ENCODE measurements at places on chromosomes 7 and 10.

- no peak for DNase-seq
Measured at GRCh38 chr7:117666031-117666430, 186.2 kb downstream of the CFTR start.

- DNase-seq = no peak
Measured at GRCh38 chr10:4315551-4315950, 510.5 kb upstream of the AKR1E2 start.

GRCh38 chr7:4109481-4110110 is 572.5 kb upstream of the FOXK1 start:
- no peak for DNase-seq

- DNase-seq = no peak
Measured at GRCh38 chr10:73246322-73246645, 771 bp downstream of the DNAJC9 start.

DNA sequence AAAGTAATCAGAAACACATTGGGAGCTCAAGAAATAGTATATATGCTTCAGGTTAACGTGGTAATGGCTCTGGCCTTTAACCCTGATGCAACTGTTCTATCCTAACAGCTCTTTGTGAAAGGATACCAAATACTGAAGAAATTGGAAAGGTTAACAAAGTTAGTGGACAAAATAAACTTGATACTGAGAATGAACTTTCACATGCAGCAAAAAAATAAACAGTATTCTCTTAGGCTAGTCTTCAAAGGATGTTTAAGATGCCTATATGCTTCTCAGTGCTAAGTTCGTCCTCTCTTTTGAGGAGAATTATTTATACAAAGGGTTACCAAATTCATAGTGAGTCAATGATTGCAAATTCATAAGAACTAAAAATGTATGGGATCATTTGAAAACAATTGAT is 256.2 kb upstream of the FERD3L start:
- no peak for DNase-seq

DNA sequence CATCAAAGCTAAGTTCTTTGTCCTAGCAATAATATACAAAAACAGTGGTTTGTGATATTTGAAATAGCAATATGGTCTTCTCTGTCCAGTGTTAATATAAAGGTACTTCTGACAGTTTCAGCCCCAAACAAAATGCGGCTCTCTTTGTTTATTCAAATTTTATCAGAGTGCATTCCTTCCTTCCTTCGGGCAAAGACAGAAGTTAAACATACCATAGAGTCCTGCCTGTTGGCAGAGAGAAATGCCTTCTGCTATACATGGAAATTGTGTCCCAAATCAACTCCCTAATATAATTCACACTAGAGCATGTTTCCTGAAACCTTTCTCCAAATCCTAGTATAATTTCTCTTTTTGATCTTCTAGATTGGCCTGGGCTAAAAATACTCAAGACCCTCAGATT is 21.2 kb upstream of the ATE1 start:
- DNase-seq = no peak

GRCh38 chr7:77958436-77958835 is 159.9 kb downstream of the PHTF2 start:
- no peak for DNase-seq

DNA sequence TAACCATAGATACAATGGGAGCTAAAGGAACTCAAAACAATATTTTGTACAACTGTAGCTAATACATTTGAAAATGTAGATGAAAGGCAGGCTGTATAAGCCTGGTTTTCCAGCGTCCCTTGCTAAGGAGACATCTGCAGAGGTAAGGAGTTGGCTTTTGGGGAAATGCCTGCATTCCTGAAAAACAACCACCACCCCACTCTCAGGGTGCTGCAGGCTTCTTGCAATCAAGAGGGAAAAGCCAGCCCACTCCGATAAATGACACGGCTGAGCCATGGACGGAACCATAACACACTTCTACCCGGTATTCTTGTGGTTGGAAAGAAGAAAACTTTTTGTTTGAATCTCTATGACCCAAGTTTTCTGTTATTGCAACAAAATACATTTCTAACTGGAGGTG is 200.3 kb downstream of the TEX36 start:
- DNase-seq = no peak

GRCh38 chr7:20199015-20199737 is 18.0 kb downstream of the MACC1 start:
- DNase-seq = peak; percentile 97

- no peak for DNase-seq
Measured at GRCh38 chr7:77542409-77542808, 5.3 kb downstream of the PTPN12 start.

GRCh38 chr10:44377651-44378310 is 7.1 kb downstream of the CXCL12 start:
- no peak for DNase-seq
